ENCODE measurements at places on chromosomes 7 and 10.
A peak's percentile ranks its signal among the peaks of the same experiment; 100 is the strongest.

- DNase-seq: no peak
Measured at GRCh38 chr7:68288144-68288593, 1291.5 kb downstream of the TYW1 start.

DNA sequence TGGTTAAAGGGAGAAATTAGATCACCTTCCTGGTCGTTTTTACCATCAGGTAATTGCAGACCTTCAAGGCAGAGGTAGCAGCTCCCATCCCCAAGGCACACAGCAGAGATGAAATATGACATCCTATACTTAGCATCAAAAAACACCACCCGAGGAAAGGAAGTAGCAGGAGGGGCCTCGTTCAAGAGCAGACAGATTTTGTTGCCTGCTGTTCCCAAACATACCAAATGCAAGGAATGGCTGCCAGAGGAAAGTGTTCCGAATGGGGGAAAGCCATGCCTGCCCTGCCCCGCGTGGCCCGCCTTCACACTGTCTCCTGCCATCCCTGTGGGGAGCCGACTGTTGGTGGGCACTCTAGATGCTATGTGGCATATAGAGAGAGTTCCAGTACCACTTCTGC is 18.0 kb downstream of the FKBP6 start:
- DNase-seq: no peak

GRCh38 chr10:81875467-81876252 is 666 bp downstream of the NRG3 start:
- no peak for DNase-seq

DNA sequence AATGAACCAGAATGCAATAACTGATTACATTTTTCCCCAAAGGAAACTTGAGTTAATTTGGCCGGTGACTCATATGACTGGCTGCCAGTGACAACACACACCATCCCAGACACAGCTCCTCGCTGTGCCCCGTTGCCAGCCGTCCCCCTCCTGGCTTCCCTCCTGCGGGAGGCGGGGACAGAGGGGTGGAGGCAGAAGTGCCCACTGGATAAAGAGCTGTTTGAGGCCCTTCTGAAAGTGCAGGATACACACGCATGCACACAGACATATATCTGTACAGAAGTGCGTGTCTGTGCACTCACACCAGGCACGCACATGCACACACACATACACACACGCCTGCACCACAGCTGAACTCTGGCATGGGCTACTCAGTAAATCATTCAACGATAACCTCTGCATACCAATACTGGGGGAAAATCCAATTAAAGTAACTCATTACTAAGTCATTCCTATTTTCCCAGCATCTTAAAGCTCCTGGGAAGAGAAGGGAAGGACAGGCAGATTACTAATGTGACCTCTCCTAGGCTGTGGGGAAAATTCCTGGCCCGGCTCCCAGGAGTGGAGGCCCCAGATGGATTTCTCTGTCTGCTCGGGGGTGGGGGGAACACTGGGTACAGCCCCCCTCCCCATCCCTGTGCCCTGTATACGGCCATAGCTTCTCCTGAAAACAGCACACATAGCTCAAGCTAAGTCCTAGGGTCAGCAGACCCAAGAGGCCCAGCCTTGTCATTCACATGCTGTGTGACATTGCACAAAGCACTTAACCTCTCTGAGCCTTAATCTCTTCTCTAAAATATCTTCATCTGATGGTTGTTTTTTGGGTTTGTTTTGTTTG is 52.3 kb upstream of the MYL10 start:
- no peak for DNase-seq

- peak; percentile 12 for DNase-seq
Measured at GRCh38 chr7:16564909-16565426, 38.3 kb downstream of the LRRC72 start.

- DNase-seq: peak; percentile 40
Measured at GRCh38 chr10:63720072-63720537, 198.9 kb downstream of the REEP3 start.

- no peak for DNase-seq
Measured at GRCh38 chr7:116271161-116271913, 61.0 kb downstream of the TES start.

GRCh38 chr7:106542550-106543220 is 118.3 kb downstream of the CCDC71L start:
- DNase-seq: peak; percentile 65

DNA sequence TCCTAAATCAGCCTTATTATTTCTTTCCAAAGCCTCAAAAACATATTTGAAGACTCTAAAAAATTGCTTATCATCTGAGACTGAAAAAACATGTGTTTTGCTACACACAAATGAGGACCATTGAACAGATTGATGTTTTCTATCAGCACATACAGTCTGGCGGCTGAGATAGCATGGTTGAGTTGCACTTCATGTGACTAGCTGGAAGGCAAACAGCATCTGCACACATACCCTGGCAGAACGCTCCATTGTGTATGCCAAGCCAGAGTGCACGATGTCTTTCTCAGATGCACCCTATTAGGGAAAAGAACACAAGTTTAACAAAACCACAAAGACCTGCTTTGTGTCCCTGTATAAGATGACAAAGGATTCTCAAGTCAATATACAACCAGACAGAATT is 33.0 kb downstream of the FAM25A start:
- DNase-seq: no peak

GRCh38 chr10:129396021-129396722 is 70.9 kb upstream of the MGMT start:
- DNase-seq: no peak

DNA sequence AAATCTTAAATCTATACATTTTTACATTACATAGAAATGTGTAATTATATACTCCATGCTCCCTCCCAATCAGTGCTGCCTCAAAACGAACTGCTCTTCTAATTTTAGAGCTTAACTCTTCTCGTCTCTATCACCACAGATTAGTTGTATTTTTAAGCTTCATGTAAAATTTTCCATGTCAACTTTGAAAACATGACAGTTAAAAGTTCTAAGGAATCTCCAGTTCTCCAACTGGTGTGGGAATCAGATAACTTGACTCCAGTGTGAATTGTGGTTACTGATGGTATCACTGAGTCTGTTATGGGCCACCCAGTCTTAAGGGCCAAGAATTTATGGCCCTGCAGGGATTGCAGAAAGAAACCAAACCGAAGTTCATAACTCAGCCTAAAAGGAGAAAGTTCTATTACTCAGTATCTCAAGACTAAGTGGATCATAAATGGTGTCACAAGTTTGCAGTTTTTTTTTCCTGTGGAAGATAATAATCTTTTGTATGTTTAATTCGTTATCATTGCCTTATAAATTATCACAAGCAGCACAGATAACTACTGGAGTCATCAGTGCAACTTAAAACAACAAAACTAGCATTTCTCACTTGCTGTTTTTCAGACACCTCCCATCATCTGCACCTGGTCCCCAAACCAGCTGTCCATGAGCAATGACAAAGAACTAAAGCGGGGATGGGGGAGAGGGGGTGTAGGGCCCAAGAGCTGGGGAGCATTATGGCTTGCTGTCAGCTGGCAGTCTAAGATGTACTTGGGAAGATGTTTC is 31.5 kb upstream of the KMT2E start:
- DNase-seq: no peak

GRCh38 chr10:71694567-71694968 is 25.0 kb downstream of the C10orf105 start:
- peak; percentile 47 for DNase-seq

GRCh38 chr7:109930049-109930448 is 1160.9 kb upstream of the LRRN3 start:
- DNase-seq: no peak

GRCh38 chr7:78080241-78080640 is 281.7 kb downstream of the PHTF2 start:
- DNase-seq: no peak

GRCh38 chr10:66837990-66838389 is 87.8 kb upstream of the LRRTM3 start:
- no peak for DNase-seq

- no peak for DNase-seq
Measured at GRCh38 chr7:141455723-141456122, 95.5 kb upstream of the AGK start.

- peak; percentile 93 for DNase-seq
Measured at GRCh38 chr7:923108-924041, 31.1 kb downstream of the ADAP1 start.

GRCh38 chr10:67077376-67077775 is 151.5 kb downstream of the LRRTM3 start:
- DNase-seq: no peak

Data from stimulated activated naive CD8-positive, alpha-beta T cell treated with anti-CD3 and anti-CD28 coated beads, Interleukin-15, Interleukin-2, amounts not matched to agents 100 U/mL and 50 U/mL, for 24 hours (primary cell).